ENCODE measurements at places on chromosomes 4 and X. TPM values are rescaled to one million over a fixed set of nuclear protein-coding genes. Genes with fewer than 3 reads are reported as not detected.

ASMT gene
- total RNA-seq: 1.2 TPM

PGRMC2 gene
- total RNA-seq: 116 TPM

GRIA3 gene
- 21.6 TPM for total RNA-seq

CT55 gene
- total RNA-seq: not detected

CYSLTR1 gene
- 5.2 TPM for total RNA-seq

HERC5 gene
- total RNA-seq: 4.2 TPM

CCNA2 gene
- 22.1 TPM for total RNA-seq

SEPTIN11 gene
- total RNA-seq: 190 TPM

DDX53 gene
- total RNA-seq: not detected

IQCM gene
- total RNA-seq: not detected

ADH6 gene
- total RNA-seq: not detected
